Endothelial cell of umbilical vein (primary cell): ENCODE measurements at places on chromosomes 3 and 15. TPM values are rescaled to one million over a fixed set of nuclear protein-coding genes. Genes with fewer than 3 reads are reported as not detected.

Gene OR5K1
- not detected in 2 replicates for total RNA-seq

Gene PTPN9
- 31.4 and 32.0 TPM in 2 replicates for total RNA-seq

Gene GOLGA8M
- total RNA-seq: 1.0 and 1.6 TPM in 2 replicates

Gene FILIP1L
- 29.2 and 29.9 TPM in 2 replicates for total RNA-seq

Gene GCNT3
- total RNA-seq: not detected in 2 replicates

Gene SLC6A11
- total RNA-seq: not detected in 2 replicates

Gene CPB1
- total RNA-seq: not detected in 2 replicates

Gene HRG
- total RNA-seq: not detected in 2 replicates

Gene HHATL
- total RNA-seq: not detected in 2 replicates

Gene CCR8
- total RNA-seq: not detected in 2 replicates

Gene CFAP44
- 3.3 and 4.7 TPM in 2 replicates for total RNA-seq

Gene EPHB1
- total RNA-seq: 2.5 and 5.2 TPM in 2 replicates

Gene TRPC1
- 5.6 and 5.9 TPM in 2 replicates for total RNA-seq

Gene RTP3
- not detected in 2 replicates for total RNA-seq

Gene CAND2
- total RNA-seq: 11.0 and 12.4 TPM in 2 replicates

Gene GLDN
- total RNA-seq: not detected in 2 replicates

Gene ACVR2B
- total RNA-seq: 4.9 and 5.6 TPM in 2 replicates

Gene IFT80
- total RNA-seq: 21.4 and 22.5 TPM in 2 replicates

Gene SEMA3G
- total RNA-seq: 22.6 and 24.6 TPM in 2 replicates

Gene CCR9
- not detected in 2 replicates for total RNA-seq

Gene SLC25A26
- 11.8 and 14.0 TPM in 2 replicates for total RNA-seq

Gene RAD54L2
- 31.1 and 32.5 TPM in 2 replicates for total RNA-seq

Gene IMPG2
- total RNA-seq: 0.71 and 0.76 TPM in 2 replicates

Gene ENTPD3
- total RNA-seq: not detected in 2 replicates

Gene HIGD2B
- not detected in 2 replicates for total RNA-seq

Gene RBP2
- total RNA-seq: not detected in 2 replicates

Gene LCMT2
- total RNA-seq: 5.0 and 6.1 TPM in 2 replicates

Gene COPB2
- total RNA-seq: 137 and 146 TPM in 2 replicates

Gene IVD
- 62.5 and 64.3 TPM in 2 replicates for total RNA-seq

Gene TMEM207
- not detected in 2 replicates for total RNA-seq

Gene MAPKBP1
- 49.1 and 55.8 TPM in 2 replicates for total RNA-seq

Gene TM4SF1
- total RNA-seq: 559 and 619 TPM in 2 replicates

Gene EHHADH
- total RNA-seq: 5.8 and 6.2 TPM in 2 replicates

Gene RSRC1
- total RNA-seq: 24.8 and 25.4 TPM in 2 replicates

Gene SPATA12
- total RNA-seq: 0.14 TPM in 1 of 2 replicates, not detected in the other

Gene YEATS2
- total RNA-seq: 59.1 and 59.9 TPM in 2 replicates

Gene TCAIM
- total RNA-seq: 18.2 and 19.6 TPM in 2 replicates

Gene CACNA2D2
- total RNA-seq: not detected in 2 replicates

Gene IL5RA
- not detected in 2 replicates for total RNA-seq

Gene CYP19A1
- not detected in 2 replicates for total RNA-seq

Gene LYZL4
- not detected in 2 replicates for total RNA-seq

Gene OR4M2
- total RNA-seq: not detected in 2 replicates

Gene TAMM41
- total RNA-seq: 25.1 and 29.7 TPM in 2 replicates

Gene JMJD7
- 11.4 and 15.0 TPM in 2 replicates for total RNA-seq

Gene RPP25
- total RNA-seq: 13.7 and 13.8 TPM in 2 replicates

Gene SH3GL3
- total RNA-seq: not detected in 2 replicates

Gene ITIH4
- 0.60 and 2.4 TPM in 2 replicates for total RNA-seq

Gene HHLA2
- not detected in 2 replicates for total RNA-seq

Gene ZNF148
- 38.2 and 41.3 TPM in 2 replicates for total RNA-seq

Gene TGFBR2
- 250 and 259 TPM in 2 replicates for total RNA-seq

Gene TRH
- total RNA-seq: not detected in 2 replicates

Gene ADAMTS9
- 22.6 and 23.9 TPM in 2 replicates for total RNA-seq

Gene ESYT3
- total RNA-seq: not detected in 2 replicates

Gene SHC4
- total RNA-seq: 0.20 TPM in 1 of 2 replicates, not detected in the other

Gene BLOC1S6
- total RNA-seq: 39.2 and 43.4 TPM in 2 replicates

Gene EXD1
- total RNA-seq: not detected in 2 replicates

Gene SERINC4
- total RNA-seq: 0.12 TPM in 1 of 2 replicates, not detected in the other

Gene IL12A
- 1.5 and 1.7 TPM in 2 replicates for total RNA-seq

Gene COL6A6
- total RNA-seq: not detected in 2 replicates
